ENCODE measurements at places on chromosomes 1 and 21.
A peak's percentile ranks its signal among the peaks of the same experiment; 100 is the strongest.

- DNase-seq, result peak; percentile 58
These were observed 597.9 kb upstream of the ADAMTS5 start for GRCh38 chr21:27564684-27565301.

- no peak for DNase-seq
These were observed 21.0 kb upstream of the CLSTN1 start for GRCh38 chr1:9844756-9845155.

DNA sequence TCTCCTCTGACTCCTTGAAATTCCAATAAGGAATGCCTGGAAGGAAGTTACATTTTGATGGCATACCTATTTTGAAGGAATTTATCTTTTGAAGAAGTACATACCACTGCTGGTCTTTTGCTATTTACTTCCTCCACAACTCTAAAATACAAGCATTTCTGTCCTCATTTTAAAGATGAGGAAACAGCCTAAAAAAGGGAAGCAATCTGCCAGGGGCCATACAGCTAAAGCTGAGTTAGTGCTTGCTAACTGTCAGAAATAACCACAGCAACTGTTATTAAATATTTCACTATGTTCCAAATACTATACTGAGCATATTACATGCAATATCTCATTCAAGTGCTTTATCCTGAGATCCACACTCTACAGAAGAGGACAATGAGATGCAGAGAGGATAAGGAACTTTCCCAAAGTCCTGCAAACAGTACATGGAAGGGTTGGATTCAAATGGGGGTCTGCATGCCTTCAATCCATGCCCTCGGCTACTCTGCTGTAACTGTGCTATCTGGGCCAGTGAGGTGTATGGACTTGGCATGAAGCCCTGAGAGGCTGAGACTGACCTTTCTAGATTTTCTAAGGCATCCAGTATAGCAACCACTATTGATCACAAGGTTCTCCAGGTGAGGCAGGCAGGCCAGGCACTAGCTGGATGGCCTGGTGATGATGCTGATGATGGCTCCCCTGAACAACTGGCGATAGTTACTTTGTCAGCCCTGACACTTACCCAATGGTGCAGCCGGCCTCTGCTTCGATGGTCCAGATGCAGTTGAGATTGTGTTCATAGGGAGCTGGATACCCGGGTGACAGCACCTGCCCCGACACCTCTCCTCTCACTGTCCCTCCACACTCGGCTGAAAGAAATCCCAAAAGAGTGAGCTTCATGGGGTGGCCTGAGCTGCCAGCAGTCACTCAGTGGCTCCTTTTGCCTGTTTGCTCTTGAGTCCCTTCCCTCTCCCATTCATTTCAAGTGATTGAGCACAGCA is 171.4 kb upstream of the HMGB4 start:
- DNase-seq, result no peak

GRCh38 chr1:145918992-145919939 is 749 bp upstream of the PEX11B start:
- peak; percentile 60 for DNase-seq

DNA sequence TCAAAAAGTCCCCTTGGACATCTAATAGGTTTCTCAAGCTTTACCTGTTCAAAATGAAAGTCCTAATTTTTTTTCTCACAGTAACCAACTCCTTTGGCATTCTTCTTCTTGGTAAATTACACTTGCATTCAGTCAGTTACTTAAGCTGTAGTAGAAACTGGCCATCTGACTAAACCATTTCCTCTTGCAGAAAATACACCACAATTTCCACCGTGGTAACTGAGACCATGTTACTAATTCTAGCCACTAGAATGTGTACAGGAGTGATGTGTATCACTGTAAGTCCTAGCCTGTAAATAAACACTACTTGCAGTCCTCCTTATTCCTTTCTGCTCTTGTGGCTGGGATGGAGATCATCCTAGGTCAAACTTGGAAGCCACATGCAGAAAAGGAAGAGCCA is 965.4 kb upstream of the TMPRSS15 start:
- DNase-seq, result no peak
